ENCODE measurements at places on chromosomes 6 and 20. TPM values are rescaled to one million over a fixed set of nuclear protein-coding genes. Genes with fewer than 3 reads are reported as not detected.

DNA sequence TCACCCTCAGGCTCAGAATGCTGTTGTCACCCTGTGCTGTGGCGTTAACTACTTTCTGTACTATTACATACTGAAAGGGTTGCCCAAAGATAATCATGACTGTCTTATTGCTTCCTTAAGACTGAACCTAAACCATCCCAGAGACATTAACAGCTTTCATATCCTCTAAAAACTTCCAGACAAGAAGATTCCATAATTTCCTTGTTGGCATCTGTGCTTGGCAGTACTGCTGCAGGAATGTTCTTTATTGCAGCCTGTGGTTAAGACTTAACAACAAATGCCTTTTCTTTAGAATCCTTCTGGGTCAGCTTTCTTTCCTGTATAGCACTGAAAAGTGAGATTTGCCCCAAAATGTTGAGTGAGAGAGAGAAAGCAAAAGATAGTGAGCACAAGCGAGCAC lies 109.7 kb downstream of the GJA10 start:
- no peak for DNase-seq

GRCh38 chr6:166446146-166446545 lies 63.4 kb upstream of the MPC1 start:
- no peak for DNase-seq

- DNase-seq: no peak
Observed at GRCh38 chr20:52256454-52256853, 64.9 kb upstream of the ZFP64 start.

DNA sequence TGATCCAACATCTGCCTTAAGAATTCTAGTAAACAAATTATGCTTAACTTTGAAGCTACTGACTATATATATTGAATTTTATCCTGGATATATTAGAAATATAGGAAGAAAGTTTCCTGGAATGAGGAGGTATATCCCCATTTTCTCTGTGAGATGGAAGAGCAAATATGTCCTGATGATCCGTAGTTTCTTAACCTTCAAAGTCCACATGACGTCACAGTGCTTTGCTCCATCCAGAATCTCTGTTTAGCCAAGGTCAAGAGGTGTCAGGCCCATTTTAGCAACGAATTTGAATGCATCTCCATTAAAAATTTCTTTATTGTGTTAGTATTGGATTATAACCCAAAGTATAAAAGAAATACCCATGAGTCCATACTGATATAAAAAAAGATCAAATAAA lies 162.5 kb downstream of the PRL start:
- DNase-seq: no peak

GRCh38 chr20:38115205-38115604 lies 49.9 kb downstream of the TGM2 start:
- peak; percentile 2 for DNase-seq

DNA sequence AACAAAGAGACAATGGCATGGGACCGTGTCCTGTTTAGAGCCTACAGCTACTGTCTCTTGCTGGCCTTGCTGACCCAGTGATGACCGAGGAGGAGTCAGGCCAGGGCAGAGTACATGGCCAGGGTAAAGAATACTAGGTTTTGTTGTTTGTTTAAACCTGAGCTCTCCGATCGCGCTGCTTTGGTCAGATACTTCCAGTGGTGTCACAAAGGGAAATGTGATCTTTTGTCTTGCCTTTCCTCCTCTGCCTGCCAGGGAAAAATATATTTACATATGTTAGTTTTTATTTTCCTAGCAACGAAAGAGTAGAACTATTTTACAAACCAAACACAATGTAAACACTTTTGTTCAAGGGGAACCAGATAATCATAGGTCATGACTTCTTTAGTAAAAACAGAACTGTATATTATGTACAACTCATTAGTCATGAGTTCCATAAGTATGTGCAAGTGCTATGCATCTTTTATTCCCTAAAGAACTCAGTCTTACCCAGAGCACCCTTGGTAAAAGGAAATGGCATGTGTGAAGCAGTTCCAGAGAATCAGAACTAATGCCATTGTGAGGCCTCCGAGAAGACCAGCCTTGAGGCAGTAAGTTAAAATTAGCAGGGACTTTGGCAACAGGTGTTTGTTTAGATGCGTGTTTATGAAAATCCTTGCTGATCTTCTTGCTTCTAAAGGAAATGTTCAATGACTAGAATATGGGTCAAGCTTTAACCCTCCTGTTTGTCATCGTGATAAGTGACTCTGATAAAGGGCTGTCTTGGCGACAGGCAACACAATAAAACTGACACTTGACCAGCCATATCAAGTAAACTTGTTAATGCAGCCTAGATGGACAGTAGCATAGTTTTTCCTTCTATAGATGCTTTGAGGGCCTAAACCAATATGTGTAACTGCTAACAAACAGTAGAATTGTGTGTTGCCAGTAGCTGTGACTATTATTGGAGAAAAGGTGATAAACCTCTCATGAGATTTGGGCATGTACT lies 204.6 kb downstream of the NKAIN2 start:
- DNase-seq: no peak

GRCh38 chr20:39474879-39475278 lies 512.7 kb downstream of the DHX35 start:
- no peak for DNase-seq

- DNase-seq: no peak
Observed at GRCh38 chr20:9514461-9515213, at the start of gene LAMP5. LAMP5 (plus strand) TSS chr20:9514590; CDS start chr20:9514853, 263 bp downstream.

DNA sequence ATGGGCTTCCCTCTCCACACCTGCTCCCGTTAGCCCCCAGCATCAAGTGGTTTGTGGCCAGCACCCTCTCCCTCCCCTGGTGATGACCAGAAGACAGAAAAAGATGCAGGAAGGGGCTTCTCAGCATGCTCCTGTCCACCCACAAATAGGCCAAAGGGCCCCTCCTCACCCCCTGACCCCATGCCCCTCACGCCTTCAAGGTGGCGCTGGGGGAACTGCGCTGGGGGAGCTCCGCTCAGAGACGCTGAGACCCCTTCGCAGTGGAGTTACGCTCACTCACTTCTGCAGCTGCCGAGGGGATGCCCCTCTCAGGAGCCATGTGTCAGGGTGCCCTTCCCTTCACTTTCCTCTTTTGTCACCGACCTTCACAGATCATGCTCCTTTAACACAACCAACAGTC lies 92.0 kb downstream of the PSMB1 start:
- DNase-seq: no peak

GMPR gene
- 3.3 TPM for total RNA-seq

TRIM31 gene
- total RNA-seq: not detected

MYCT1 gene
- not detected for total RNA-seq

ID4 gene
- total RNA-seq: not detected

ISM1 gene
- total RNA-seq: 1.3 TPM

CHMP4B gene
- 108 TPM for total RNA-seq

MYLIP gene
- total RNA-seq: 18.1 TPM

MUC22 gene
- not detected for total RNA-seq

SALL4 gene
- not detected for total RNA-seq

Measured in activated CD4-positive, alpha-beta T cell treated with anti-CD3 and anti-CD28 coated beads, Interleukin-2, amount 10 ng/mL, durations not matched to agents 7 days and 5 days (primary cell).